ENCODE measurements at places on chromosomes 3 and 15.

GRCh38 chr15:100900795-100901169, 18.4 kb upstream of the LRRK1 start:
- DNase-seq: no peak

DNA sequence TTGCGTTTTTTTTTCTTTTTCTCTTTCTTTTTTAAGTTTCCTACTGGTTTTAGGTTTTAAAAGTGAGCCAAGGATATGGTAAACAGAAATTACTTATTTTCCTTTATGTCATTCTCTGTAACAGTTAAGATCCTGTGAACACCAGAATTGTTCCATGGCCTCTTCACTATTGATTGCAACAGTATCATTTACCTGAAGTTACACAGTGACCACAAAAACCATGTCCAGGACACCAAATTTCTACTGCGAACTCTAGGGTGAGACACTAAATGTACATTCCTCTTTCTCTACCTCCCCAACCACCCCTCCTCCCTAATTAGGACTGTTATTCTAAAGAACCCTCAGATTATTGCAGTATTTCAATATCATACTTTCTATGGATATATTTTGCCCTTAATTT, 280.9 kb downstream of the FOXP1 start:
- no peak for DNase-seq

GRCh38 chr15:80204231-80204630, 47.8 kb downstream of the CTXND1 start:
- no peak for DNase-seq

DNA sequence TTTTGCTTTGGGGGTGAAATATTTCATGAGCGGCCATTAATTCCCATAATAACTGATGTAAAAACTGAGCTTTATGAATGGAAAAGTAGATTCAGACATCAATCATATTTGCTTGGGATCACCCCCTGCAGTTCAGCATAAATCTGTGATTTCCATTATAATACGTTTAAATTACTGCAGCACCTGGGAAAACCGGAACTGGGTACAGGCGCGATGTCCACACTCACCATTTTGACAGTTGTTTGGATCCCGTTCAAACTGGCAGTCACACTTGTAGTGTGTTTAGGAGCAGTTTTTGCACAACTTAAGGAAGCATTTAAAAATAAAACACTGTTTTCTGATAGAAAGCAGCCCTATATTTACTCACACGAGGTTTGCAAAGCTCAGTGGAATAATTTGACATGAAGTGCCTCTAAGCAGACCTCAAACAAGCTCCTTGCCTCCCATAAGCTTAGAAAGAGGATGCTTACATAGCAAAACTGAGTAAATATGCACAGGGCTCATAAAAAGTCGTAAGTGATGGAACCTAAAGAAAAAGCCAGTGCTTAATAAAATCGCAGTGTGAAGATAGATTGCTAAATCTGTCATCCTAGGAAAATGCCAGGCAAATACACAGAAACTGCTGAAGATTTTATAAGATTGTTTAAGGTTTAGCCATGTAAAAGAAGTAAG, 377.6 kb downstream of the PTPRG start:
- DNase-seq: no peak

- DNase-seq: peak; percentile 82
Measured at GRCh38 chr3:196219194-196219969, 3.0 kb downstream of the SLC51A start.

DNA sequence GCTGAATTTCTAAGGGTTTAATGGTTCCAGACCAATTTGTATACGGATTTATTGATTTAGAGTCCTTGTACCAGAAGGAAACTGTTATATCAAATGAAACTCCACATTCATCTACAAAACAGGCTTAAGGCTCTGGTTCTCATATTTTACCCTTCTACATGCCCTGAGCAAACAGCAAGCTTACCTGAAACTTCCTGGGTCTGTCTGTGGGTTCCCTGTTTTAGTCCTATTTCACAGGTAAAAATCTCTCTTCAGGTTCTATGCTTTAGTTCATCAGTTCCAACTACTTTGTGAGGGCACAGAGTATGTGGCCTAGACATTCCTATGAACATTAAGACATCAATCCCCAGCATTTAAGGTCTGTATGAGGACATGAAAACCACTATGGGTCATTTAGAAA, 57.7 kb downstream of the RFX7 start:
- DNase-seq: no peak

- DNase-seq: no peak
Measured at GRCh38 chr3:58013973-58014649, 5.9 kb downstream of the FLNB start.

GRCh38 chr3:39338201-39338600, 8.7 kb downstream of the CCR8 start:
- no peak for DNase-seq
